ENCODE measurements at places on chromosomes 4 and X. TPM values are rescaled to one million over a fixed set of nuclear protein-coding genes. Genes with fewer than 3 reads are reported as not detected.

The TMPRSS11A gene
- total RNA-seq: 0.81 TPM

DNA sequence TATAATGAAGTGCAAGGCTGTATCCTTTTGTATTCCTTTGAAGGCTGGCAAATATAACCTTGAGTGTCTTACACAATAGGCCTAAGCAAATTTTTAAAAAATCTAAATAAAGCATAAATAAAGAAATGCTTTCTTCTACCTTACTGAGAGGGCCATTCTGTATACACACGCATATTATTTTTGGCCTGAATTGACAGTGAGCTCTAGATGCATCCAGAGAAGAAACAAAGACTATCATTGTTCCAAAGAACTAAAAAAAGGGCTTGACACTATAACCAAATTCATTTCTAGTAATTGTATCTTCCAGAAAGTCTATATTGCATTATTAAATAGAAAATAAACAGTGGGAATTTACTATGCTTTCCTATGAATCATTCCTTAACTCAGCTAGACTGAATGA lies 100.2 kb downstream of the MAGEB17 start:
- H3K36me3 ChIP-seq: no peaks in the 10 kb centered on the region
- no peak overlapping the region for H3K4me3 ChIP-seq
- no peak for DNase-seq

DNA sequence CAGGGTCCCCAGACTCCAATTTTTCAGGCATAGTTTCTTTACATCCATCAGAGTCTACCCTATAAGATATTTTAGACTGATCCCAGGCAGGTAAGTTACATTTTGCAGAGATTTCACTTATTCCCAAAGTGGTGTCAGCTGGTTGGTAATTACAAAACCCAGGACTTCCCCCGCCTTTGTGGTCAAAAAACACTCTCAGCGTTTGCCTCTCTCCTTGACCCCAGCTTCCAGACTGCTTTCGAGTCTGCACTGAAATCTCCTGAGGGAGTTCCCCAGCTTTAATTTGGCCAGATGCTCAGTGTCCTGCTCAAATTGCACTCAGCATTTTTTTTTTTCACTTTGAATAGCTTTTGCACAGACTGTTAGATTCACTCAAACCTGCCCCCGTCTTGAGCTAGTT lies 11.2 kb upstream of the AMOT start:
- no peaks in the 10 kb centered on the region for H3K27me3 ChIP-seq
- peak overlapping the region; percentile 90 for H3K27ac ChIP-seq
- DNase-seq: no peak
- H3K4me3 ChIP-seq: peak overlapping the region; percentile 77
- H3K4me1 ChIP-seq: peaks cover 54% of the 10 kb centered on the region

DNA sequence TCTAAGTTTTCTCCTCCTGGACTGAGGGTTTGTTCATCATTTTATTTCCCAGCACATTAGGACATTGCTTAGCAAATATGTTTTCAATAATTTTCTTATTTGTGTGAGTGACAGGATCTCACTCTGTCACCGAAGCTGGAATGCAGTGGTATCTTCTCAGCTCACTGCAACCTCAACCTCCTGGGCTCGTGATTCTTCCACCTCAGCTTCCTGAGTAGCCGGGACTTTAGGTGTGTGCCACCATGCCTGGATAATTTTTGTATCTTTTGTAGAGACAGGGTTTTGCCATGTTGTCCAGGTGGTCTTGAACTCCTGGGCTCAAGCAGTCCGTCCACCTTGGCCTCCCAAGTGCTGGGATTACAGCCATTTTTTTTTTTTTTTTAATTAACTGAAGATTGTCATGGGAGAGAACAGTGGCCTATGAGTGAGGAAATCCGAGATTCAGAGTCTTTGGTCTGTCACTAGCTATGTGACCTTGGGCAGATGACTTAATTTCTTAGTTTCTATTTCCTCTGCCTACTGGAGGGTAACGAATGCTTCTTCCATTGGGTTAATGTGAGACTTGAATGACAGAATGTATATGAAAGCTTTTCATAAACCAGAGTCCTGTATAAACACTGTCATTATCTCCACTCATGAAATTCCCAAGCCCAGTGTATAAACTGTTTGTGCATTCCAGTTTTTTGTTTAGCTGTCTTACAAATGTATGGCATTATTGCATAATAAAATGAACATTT lies 23.9 kb downstream of the MOB1B start:
- DNase-seq: no peak
- H3K4me3 ChIP-seq: no peak overlapping the region
- H3K27me3 ChIP-seq: no peaks in the 10 kb centered on the region
- peaks cover 10% of the 10 kb centered on the region for H3K36me3 ChIP-seq

GRCh38 chr4:122766950-122767349 lies 34.4 kb downstream of the BBS12 start:
- no peak overlapping the region for H3K4me3 ChIP-seq
- no peak for DNase-seq
- H3K36me3 ChIP-seq: no peaks in the 10 kb centered on the region
- H3K4me1 ChIP-seq: no peaks in the 10 kb centered on the region

Data from type B pancreatic cell (in vitro differentiated cells).